Stimulated activated CD8-positive, alpha-beta memory T cell treated with anti-CD3 and anti-CD28 coated beads, Interleukin-15, amount 100 ng/mL, for 48 hours (primary cell): ENCODE measurements at places on chromosomes 5 and 9.

DNA sequence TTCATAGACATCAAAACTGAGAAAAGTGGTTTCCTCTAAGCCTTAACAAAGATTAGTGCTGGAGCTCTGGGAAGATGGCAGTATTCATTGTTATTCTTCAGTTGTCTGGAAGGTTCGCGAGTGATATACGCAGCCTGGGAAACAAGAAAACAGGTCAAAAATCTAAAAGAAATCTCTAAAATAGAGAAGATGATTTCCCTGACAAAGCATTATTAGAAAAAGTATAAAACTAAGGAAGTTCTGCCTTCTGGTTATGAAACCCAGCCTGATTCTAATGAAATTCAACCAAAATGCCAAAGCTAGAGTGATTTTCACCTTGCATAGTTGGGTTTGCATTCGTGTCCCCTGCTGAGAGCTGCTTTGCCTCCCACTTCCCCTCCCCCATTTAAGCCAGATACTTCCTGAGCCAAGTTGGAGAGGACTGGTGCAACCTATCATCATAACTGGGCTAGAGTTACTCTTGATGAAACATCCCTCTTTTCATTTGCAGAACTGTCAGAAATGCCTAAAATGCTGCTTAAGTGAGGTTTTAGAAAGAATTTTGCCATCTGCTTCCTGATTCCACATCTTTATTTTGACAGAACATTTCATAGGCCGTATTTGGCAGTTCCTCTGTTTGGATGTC is 48.4 kb downstream of the NDFIP1 start:
- no peak for DNase-seq

DNA sequence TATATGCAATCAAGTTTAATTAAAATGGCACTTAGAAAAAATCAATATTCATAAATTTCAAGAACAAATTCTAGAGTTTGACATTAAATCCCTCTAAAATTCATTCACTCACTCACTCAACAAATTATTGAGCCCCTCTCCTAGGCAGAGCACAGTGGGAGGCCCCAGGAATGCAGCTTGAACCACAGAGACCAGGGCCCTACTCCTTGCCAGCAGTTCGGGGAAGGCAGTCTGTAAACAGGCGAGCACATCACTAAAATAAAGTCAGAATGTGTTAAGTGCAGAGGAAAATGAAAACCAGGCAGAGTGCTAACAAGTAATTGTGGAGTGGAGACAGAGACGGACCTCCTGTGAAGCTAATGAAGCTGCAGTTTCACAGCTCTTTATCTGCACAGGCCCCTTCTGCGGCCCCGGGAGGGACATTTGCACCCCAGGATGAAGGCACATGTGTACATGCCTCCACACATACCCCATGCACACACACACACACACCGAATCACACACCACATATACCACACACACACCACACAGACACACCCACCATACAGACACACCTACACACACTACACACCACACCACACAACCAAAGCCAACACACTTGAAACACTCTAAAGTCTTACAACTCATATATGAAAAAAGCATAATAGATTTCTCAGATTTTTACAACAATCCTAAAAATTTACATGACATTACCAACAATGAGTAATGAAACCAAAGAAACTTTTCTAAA is 40.5 kb downstream of the BHMT start:
- no peak for DNase-seq

DNA sequence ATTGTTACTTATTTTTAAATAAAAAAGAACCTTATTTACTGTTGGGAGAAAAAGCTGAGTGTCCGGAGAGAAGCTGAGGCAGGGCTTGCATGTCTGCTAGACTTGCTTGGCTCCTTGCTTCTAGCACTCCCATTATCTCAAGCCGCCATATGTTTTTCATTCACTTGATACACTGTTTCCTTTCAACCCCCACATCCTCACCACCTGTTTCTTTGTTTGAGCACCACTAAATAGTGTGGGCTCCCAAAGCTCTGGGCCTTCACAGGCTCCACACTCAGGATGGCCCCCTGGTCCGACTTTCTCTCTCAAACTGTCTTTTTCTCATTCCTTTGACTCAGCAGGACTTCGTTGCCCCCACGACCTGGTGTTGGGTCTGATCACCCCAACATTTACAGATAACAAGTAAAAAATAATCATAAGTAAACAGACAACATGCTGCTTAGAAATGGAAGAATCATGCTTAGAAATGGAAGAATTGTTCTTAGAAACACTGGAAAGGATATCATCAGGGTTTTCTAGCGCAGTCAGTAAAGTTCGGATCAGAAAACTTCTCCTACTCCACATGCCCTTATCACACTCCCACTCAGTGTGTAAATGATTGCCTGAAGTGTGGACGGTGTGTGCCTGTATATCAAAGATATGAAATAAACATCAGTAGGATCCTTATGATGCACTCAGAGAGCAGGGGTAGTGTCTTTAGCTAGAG is 58.5 kb downstream of the APTX start:
- no peak for DNase-seq

- DNase-seq: no peak
Measured at GRCh38 chr5:73337586-73338255, 110.9 kb downstream of the FOXD1 start.

GRCh38 chr5:80191991-80192398 is 63.9 kb downstream of the SERINC5 start:
- no peak for DNase-seq

GRCh38 chr5:93569300-93570160 is 11.5 kb downstream of the NR2F1-AS1 start:
- DNase-seq: no peak

DNA sequence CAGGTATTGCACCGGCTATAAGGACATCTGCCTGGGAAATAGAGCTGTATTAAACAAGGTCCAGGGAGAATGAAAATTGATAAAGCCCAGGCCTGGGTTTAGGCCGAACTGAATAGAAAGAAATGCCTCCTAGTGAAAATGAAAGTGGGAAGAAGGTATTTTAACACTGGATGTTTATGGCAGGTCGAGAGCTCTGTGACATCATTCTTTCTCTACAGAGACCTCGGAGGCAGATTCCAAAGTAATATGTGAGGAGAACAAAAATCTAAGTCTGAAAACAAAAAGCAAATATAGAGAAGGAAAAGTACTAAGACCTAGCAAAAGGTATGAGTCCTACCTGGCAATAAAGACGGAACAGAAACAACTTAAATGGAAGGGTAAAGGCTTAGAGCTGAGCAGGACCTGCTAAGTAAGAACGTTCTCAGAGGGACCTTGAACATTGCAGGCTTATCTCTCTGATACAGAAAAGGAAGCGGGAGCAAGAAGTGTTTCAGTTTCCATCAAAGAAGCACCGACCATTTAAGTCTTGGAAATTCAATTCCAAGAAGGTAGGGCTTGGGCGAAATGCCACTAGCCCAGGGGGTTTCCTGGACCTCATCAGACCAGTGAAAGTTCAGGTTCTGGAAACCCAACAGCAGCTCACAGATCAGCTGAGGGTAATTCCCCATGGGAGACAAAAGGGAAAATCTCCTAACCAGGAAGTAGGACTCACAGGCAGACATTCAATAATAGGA is 80.0 kb downstream of the SUSD1 start:
- DNase-seq: no peak

DNA sequence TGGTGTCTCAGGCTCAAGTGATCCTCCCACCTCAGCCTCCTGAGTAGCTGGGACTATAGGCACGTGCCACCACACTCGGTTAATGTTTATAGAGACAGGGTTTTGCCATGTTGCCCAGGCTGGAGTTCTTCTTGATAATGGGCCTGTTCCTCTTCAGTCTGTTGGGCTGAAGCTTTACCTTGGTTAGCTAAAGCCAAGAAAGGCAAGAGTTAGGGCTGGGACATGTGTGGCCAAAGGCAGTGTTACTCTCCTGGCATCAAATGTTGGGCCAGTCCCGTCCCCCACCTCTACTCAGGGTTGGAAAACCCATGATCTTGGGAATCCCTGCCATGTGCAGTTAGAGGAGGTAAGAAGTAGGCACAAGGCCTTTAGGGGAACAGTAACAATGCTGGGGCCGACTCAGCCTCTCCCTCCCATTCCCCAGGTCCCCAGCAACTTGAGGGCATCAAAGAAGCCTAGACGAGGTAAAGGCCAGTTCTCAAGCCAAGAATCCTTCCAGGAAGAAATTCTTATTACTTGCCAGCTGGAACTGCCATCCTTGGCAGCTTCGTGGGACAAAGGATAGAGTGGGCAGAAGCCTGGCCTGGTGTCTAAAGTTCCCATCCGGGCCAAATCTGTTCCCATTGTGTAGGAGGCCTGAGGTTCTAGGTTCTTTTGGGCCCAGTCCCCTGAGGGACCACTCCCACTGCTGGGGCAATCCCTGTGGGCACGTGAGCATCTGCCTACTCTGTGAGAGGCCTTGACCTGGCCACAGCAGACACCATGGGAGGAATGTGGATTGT is 4.5 kb downstream of the EGR1 start:
- DNase-seq: no peak

DNA sequence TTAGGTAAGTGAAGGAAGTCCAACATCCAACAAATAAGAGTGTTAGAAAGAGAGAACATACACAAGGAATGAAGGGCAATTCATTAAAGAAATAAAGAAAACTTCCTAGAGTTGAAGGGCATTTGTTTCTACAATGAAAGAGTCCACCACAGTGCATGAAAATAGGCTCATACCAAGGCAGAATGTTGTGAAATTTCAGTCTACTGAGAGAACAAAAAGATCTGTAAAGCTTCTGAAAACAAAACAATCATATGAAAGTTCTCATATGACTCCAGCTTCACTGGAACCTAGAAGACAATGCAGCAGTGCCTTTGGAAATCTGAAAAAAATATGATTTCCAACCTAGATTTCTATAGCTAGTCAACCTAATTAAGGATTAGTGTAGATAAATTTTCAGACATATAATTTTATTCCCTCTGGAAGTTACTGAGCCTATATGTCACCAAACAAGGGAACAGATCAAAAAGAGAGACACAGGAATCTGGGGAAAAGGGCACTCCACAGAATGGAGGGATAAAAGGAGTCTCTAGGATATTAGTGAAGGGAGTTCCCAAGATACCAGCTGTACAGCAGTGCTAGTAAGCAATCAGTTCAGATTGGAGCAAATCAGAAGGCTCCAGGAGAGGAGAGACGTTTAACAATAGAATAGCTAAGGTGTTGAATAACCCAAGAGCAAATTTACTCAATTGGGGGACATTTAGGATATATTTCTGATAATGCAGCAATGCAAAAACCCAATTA is 5.8 kb downstream of the C5orf58 start:
- no peak for DNase-seq

DNA sequence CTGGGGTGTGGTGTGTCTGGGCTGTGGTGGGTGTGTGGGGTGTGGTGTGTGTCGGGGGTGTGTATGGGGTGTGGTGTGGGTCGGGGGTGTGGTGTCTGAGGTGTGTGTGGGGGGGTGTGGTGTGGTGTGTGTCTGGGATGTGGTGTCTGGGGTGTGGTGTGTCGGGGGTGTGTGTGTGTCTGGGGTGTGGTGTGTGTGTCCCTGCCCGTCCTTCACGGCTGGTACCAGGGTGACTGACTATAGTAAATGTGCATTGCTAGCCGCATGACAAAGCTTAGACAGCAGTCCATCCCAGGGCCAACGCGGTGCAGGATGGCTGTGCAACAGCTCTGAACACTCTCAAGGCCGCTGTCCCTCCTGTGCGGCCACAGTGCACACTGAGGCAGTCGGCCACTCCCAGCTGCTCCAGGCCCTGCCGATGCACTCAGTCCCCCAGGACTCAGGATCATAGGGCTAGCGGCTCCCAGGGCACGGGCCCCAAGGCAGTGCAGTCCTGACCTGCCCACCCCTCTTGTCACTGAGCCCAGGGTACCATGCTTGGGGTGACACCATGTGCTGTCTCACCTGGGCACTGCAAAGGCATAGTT is 54.0 kb downstream of the SECISBP2 start:
- DNase-seq: no peak

- no peak for DNase-seq
Measured at GRCh38 chr5:153831973-153832372, 206.7 kb downstream of the FAM114A2 start.

DNA sequence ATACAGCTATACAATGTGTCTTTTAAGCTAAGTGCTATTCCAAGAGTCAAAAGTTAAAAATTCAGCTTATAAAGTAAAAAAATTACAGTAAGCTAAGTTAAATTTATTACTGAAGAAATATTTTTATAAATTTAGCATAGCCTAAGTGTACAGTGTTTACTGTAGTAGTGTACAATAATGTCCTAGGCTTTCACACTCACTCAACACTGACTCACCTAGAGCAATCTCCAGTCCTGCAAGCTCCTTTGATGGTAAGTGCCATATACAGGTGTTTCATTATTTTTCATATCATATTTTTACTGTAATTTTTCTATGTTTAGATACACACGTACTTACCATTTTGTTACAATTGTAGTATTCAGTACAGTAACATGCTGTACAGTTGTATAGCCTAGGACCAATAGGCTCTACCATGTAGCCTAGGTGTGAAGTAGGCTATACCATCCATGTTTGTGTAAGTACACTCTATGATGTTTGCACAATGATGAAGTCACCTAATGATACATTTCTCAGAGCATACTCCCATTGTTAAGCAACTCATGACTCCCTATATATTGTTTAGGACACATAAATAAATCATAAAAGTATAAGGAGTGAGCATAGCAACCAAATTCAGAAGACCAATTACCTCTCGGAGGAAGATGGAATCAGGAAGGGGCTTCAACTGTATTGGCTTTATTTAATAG is 165.1 kb upstream of the SLC30A5 start:
- DNase-seq: no peak

GRCh38 chr9:110537841-110538646 is 41.5 kb downstream of the SVEP1 start:
- no peak for DNase-seq

- no peak for DNase-seq
Measured at GRCh38 chr5:154727361-154727760, 27.8 kb upstream of the LARP1 start.

GRCh38 chr5:99102073-99102697 is 173.4 kb upstream of the CHD1 start:
- no peak for DNase-seq

GRCh38 chr9:116027096-116027495 is 126.5 kb upstream of the PAPPA start:
- DNase-seq: no peak

- DNase-seq: no peak
Measured at GRCh38 chr5:154117050-154117449, 73.5 kb upstream of the GALNT10 start.

- DNase-seq: no peak
Measured at GRCh38 chr9:33142535-33142934, 24.6 kb downstream of the B4GALT1 start.

GRCh38 chr9:124286292-124286931 is 28.7 kb downstream of the NEK6 start:
- peak; percentile 71 for DNase-seq

GRCh38 chr5:81188962-81189361 is 44.2 kb upstream of the CKMT2 start:
- DNase-seq: no peak
